ENCODE measurements at places on chromosomes 5 and 9.

DNA sequence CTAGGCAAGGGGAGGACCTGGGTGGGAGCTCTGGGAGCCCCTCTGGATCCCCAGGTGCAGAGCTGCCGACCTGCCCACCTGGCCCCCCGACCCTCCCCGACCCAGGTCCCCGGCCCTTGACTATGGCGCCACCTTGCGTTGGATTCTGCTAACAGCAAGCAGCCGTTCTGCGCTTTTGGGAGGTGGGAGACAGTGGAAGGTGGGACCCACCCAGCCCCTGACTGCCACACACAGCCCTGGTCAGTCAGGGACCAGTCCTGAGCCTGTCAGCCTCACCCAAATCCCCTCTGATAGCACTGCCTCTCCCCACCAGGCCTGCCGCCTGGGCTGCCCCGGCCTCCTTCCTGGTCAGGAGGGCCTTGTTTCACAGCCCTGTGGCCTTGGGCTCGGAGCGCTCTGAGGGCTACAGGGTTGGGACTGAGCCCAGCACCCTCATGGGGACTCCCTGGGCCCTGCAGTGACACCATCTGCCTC lies 77.9 kb downstream of the HMCN2 start:
- no peak for DNase-seq

- DNase-seq, result no peak
Measured at GRCh38 chr5:10786835-10787234, 25.8 kb upstream of the DAP start.

- peak; percentile 20 for DNase-seq
Measured at GRCh38 chr9:110744715-110745384, 76.3 kb downstream of the MUSK start.

DNA sequence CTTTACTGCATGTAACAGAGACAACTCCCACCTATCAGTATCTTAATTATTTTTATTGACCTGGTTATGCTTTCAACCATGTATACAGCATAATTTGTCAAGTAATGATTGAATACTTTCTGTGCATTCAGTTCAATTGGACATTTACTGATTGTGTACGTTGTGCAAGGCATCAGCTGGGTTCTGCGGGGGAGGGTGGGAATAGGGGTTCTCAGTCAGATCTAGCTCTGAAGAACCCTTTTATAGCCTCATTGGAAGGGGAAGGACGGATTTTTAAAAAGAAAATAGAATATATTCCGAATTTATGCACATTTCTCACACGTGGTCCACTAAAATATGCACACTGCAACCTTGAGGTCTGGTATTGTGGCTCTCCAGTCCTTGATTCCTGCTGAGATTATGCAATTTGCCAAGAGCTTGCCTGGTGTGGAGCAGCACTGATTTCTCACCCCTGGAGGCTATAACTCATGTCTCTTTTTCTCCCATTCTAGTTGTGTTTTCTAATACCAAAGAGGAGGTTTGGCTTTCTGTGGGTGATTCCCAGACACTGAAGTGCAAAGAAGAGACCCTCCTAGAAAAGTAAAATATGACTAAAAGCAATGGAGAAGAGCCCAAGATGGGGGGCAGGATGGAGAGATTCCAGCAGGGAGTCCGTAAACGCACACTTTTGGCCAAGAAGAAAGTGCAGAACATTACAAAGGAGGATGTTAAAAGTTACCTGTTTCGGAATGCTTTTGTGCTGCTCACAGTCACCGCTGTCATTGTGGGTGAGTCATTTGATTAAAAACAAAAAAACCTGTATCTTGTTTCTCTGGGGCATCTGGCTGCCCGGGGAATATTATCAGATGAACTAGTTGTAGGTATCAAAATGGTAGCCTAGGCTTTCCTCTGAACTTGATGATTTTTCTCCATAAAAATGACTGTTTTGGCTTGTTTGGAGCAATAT lies 1.7 kb downstream of the SLC1A3 start:
- peak; percentile 31 for DNase-seq

- no peak for DNase-seq
Measured at GRCh38 chr9:132183134-132183533, 21.3 kb downstream of the NTNG2 start.

GRCh38 chr5:72206160-72206559 lies 98.9 kb downstream of the MAP1B start:
- no peak for DNase-seq

DNA sequence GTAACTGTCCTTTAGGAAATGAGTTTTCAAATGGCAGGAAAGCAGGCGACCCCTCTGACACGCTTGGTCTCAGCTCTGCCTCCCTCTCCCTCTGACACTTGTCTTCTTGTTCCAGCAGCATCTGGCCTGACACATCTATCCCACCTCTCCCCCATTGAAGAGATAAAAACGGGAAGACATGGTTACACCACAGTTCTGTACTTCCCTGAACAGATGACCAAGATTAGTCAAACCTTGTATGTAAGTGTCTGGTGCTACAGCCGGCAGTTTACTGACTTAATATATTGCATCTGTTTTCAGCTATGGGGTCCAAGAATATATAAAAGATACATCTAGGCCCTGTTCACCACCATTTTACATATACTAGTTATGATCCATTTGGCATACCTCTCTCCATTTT lies 29.6 kb upstream of the MLLT3 start:
- peak; percentile 40 for DNase-seq

DNA sequence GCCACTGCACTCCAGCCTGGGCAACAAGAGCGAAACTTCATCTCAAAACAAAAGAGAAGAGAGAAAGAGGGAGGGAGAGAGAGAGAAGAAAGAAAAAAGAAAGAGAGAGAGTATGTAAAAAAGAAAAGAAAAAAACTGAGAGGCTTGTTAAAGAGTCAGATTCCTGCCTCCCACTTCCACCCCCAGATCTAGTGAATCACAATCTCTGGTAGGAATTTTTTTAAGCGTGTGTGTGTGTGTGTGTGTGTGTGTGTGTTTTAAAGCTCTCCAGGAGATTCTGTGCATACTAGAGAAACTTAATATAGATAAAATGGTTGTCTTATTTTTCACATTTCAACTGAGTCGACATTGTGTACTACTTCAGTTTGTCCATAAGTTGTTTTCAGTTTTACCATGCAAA lies 32.0 kb downstream of the SAR1B start:
- no peak for DNase-seq

GRCh38 chr5:5192681-5193080 lies 52.6 kb downstream of the ADAMTS16 start:
- DNase-seq, result no peak

GRCh38 chr9:119441338-119441737 lies 72.1 kb upstream of the BRINP1 start:
- DNase-seq, result no peak

- DNase-seq, result no peak
Measured at GRCh38 chr9:113930390-113930783, 54.3 kb downstream of the ZNF618 start.

GRCh38 chr9:38153910-38154291 lies 84.9 kb upstream of the SHB start:
- no peak for DNase-seq

DNA sequence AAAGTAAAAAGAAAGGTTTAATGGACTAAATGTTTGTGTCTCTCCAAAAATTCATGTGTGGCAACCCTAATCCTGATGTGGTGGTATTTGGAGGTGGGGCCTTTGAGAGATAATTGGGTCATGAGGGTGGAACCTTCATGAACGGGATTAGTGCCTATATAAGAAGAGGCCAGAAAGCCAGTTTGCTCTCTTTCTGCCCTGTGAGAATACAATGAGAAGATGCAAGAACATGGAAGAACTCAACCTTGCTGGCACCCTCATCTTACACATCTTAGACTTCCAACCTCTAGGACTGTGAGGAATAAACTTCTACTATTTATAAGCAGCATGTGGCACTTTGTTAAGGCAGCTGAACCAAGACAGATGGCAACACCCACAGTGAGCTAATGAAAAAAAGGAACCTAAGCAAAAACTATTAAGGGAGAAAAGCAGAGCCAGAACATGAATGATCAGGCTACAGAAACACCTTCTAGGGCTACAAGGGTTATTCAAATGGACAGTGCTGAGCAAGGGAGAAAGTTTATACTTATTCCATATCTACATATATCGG lies 159.5 kb downstream of the PLK2 start:
- peak; percentile 13 for DNase-seq
